ENCODE measurements at places on chromosomes 3 and 15.
A peak's percentile ranks its signal among the peaks of the same experiment; 100 is the strongest.

GRCh38 chr15:93165734-93166470 is 76.9 kb upstream of the RGMA start:
- no peak for DNase-seq

GRCh38 chr15:78997981-78998499 is 53.2 kb upstream of the CTSH start:
- DNase-seq, result no peak

- DNase-seq, result no peak
These were observed 73.0 kb upstream of the FRMD4B start for GRCh38 chr3:69458803-69459365.

DNA sequence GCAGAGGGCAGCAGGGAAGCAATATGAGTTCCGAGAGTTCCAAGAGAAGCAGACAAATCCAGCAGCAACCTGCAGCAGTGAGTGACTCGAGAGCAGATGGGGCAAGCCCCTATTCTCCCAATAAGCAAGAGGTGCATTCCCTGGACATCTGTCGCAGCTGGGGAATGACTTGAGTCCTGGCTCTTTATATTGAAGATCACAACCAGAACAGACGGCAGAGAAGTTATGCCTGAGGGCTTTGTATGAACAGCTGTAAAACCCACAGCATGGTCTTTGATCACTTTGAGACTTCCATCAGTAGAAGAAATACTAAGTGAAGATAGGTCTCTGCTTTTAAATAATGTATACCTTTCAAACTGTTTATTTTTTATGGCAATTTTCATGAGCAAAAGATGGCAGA is 23.6 kb upstream of the C3orf22 start:
- DNase-seq, result peak; percentile 70

GRCh38 chr3:23448998-23449537 is 245.9 kb downstream of the UBE2E2 start:
- no peak for DNase-seq

DNA sequence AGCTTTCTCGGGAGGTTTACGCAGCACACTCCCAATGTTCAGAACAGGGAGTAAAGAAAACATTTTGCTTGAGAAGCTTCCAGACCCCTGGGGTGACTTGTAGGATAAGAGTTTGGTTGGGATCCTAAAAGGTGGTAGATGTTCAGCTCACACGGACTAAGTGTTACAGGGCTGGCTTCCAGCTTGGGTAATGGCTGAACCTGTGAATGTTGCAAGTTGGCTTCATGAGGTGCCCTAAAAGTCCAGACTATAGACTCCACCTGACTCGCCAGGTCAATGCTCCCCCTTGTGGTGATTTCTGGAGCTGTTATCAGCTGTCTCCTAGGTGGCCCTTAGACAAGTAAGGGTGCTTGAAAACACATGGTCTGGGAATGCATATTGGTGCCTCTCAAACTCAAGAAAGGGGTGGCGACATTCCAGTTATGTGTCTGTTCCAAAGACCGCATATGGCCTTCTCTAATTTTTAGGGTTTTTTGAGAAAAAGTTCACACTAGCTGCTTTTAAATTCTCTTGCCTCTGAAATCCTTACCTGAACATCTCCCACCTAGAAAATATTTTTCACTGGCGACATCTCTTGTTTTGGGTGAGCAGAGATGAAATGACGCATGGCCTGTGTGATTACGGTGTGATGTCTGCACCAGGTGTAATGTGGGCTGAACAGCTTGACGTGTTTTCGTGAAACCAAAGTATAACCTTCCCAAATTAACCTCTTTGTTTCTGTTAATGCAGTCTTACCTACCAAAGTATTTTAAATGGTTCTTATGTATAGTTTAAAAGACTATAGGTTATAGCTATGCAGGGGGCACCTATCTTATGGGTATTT is 175.7 kb upstream of the KBTBD8 start:
- DNase-seq, result no peak

DNA sequence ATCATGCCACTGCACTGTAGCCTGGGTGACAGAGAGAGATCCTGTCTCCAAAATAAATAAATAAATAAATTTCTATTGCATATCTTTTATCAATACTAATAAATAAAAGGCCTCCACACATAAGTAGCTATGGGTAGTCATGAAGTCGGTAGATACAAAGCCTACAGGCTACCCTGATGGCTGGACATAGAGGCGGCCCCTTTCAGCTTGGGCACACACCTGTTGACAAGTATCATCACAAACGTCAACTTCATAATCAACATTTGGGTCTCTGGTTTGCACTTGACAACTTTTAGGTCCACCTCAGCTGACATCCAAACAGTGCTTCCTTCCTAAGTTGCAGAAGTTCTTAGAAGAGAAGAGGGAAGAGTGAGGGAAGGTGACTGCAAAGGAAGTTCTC is 53.4 kb downstream of the ITGA11 start:
- DNase-seq, result no peak

DNA sequence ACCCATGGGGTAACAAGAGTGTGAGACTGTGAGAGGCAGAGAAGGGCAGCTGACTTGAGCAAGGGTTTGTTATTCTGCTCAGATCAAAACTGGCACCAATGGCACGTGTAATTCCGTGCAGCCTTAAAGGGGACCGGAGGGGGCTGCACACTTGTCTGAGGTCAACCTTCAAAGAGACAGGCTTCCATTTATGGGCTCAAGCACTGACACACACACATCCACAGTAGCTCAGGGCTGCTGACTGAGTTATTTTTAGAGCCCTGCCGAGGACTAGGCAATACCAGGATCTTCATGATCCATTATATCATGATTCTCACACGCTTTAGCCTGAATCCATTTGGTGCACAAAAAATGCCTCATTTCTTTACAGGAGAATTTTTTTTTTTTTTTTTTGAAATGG is 20.6 kb upstream of the SPTBN5 start:
- DNase-seq, result no peak

DNA sequence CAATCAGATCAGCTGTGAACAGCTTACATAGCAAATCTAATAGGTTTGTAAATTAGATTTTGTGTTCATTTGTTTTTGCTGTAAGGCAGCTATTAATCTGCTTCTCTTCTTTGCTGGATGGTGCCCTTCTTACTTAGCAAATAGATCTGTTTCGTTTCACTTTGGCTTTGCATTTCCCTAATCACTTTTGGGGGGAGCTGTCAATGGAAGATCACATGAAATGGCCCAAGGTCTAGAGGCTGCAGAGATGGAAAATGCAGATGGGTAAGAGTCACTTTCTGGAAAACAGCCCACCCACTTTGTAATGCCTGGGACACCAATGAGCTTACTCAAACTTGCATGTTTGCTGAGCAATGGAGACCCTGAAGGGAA is 36.4 kb downstream of the ST8SIA2 start:
- no peak for DNase-seq

DNA sequence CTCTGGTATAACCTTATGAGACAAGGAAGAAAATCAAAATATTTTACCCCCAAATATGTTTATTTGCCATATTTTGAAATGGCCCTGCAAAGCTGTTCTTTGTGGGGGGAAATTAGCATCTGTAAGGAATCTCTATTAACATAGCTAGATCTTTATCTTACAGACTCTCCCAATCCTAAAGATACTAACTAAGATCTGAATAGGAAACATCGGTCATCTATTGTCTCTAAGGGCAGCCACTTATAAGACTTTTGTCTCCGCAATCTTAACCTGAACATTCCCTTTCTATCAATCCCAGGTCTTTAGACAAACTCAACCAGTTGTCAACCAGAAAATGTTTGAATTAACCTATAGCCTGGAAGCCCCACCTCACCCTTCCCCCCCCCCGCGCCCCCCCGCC is 21.2 kb downstream of the UMPS start:
- no peak for DNase-seq

GRCh38 chr3:6204891-6205290 is 656.0 kb upstream of the GRM7 start:
- no peak for DNase-seq

GRCh38 chr3:49519296-49519695 is 35.0 kb upstream of the BSN start:
- DNase-seq, result no peak

GRCh38 chr15:91824256-91824655 is 29.3 kb upstream of the SLCO3A1 start:
- no peak for DNase-seq

GRCh38 chr3:46970391-46971091 is 6.0 kb downstream of the CCDC12 start:
- DNase-seq, result no peak

DNA sequence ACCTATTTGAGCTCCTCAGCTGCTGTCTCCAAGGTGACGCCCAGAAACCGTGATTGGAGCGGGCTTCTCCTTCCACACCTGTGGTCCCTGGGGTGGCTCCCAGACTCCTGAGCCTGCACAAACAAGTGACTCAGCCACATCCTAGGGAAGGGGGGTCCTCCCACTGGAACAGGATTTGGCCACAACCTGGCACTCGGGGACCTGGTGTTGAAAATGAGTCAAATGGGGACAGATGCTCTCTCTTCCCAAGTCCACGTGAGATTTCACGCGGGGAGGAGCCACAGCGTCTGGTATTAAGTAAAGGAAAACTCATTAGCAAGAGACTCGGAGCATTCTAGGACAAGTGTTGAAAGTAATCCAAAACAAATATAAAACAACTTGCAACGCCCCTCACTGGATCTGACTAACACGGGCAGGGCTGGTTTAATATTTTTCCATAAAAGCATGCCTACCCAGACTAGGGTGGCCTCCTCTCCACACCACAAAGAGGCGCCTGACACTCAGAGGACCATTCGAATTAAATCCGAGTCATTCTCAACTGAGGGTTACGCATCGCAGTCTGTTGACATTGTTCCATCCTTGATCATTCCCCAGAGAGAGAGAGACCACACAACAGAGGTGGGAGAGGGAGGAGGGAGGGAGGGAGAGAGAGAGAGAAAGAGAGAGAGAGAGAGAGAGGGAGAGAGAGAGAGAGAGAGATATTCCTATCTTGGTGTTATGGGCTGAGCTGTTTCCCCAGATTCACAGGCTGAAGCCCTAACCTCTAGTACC is 74.4 kb downstream of the MGLL start:
- DNase-seq, result peak; percentile 55

- no peak for DNase-seq
These were observed 3.9 kb upstream of the FGF12 start for GRCh38 chr3:192731233-192731632.

DNA sequence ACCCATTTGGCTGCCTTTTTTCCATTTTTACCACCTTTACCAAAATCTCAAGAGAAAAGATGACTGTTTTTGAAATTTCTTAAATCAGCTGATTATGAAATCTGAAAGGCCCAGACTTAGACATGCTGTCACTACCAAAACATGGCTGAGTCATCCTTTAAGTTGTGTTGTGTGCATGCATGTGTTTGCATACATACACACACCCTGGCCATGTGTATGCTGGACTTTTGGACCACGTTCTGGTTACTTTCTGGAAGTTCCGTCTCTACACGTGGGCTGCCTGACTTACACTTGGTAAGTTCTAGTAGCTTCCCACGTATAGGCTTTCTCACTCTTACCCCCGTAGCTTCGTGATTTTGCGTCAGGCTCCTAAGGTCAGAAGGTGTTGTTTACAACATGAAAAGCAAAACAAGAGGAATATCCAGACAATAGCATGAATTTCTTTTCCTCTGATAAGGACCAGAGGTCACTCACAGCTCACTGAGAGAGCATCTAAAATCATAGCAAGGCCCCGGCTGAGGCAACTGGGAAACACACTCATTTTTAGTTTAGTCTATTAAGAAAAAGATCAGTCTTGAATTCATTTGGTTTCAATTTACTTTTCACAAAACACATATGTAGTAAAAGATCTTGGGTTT is 62.4 kb downstream of the COL8A1 start:
- DNase-seq, result no peak

DNA sequence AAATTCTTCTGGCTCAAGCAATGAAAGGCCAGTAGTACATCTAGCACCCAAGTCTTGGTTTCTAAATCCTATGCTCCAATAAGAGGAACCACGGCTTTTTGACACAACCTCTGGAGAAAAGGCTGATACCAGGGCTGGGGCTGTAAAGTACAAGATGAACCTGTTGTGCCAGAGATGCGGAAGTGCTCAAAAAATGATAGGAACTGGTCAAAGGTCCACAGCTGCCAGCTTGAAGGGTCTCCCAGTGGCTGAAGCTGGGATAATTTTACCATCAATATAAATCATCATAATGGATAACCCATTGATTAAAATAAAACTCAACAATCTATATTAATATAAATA is 558 bp upstream of the NCEH1 start:
- no peak for DNase-seq

- DNase-seq, result no peak
These were observed 199.1 kb downstream of the CDIN1 start for GRCh38 chr15:36778531-36778930.

DNA sequence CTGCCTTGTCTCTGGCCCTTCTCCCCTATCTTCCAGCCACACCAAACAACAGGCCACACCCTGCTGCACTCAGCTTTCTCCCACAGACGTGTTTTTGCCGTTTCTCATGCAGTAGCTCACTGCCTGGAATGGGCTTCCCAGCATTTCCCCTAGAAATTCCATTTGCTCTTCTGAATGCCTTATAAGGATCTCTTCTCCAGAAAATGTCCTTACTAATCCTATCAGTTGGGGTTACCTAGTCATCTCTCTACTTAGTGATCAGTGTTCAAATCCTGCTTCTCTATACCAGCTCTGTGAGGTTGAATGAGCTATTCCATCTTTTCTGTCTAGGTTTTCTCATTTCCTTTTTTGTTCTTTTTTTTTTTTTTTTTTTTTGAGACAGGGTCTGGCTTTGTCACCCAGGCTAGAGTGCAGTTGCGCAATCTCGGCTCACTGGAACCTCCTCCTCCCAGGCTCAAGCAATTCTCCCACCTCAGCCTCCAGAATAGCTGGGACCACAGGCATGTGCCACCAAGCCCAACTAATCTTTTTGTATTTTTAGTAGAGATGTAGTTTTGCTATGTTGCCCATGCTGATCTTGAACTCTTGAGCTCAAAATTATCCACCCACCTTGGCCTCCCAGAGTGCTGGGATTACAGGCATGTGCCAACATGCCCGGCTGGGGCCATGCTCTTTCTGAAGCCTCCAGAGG is 98.2 kb upstream of the CHD2 start:
- no peak for DNase-seq

- no peak for DNase-seq
These were observed 203.2 kb downstream of the CGGBP1 start for GRCh38 chr3:87855616-87856015.

DNA sequence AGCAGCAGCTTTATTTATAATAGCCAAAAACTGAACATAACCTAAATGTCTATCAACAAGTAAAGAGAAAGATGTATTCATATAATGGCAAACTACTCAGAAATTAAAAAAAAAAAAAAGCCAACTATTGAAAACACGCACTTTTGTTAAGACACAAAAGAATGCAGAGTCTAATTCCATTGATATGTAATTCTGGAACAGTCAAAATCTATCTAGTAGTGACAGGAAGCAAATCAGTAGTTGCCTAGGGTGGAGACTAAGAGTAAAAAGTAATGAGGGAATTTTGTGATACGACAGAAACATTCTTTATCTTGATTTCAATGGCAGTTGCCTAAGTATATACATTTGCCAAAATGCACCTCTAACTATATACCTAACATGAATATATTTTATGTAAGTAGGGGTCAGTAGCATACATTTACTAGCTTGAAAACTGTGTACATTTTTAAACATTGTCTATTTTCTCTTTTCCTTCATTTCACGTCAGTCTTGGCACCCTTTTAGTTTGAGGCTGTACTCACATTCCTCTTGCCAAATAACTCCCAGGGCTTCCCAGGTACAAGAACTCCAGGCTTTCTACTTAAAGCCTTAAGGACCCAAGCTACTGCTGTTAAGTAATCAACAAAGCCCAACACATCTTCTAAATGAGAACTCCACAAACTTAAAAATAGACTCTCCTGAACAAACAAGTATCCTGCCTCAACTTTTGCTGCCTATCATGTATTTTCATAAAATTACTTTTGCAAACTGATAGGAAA is 54.7 kb downstream of the ADAM10 start:
- no peak for DNase-seq
